ENCODE measurements at places on chromosomes 5 and 9.

DNA sequence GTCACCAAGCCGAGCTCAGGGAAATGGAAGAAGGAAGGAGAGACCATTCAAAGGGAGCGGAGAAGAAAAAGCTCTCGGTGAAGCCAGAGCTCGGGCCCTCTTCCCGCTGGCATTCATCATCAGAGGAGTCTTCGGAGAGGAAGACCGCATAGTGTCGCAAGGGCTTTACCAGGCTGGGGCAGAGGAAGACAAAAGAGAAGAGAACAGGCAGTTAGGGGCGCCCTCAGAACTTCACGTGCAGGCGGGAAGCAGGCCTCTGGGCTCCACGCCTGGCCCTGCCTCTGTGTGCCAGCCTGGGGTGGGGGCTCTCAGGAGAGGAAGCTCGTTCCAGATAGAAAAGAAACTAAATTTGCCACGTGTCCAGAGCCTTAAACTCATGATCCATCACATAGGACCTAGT, 31.7 kb downstream of the CRB2 start:
- no peak for DNase-seq

GRCh38 chr5:66222455-66222854, 78.4 kb downstream of the SREK1 start:
- DNase-seq = no peak

DNA sequence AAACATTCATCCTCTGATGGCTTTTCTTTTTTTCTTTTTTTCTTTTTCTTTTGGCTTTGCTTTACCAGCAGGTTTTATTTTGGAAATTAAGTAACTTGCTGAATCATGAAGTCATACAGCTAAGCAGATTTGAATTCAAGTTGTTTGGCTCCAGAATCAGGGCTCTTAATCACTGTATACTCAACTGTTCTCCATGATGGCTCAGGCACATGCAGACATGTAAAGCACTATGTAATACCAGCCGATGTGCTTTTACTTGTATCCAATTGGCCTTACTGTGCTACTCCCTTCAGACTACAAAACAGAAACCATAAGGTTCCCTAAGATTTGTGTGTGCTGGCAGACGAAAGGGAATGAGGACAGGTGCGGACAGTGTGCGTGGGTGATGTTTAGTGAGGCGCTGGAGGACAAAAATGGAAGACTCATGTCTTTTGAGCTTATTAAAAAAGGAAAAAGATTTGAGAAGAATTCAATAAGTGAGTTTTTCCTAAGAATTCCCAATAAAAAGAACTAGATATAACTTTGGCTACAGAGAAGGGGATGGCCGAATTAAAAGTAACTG, 44.7 kb upstream of the OTP start:
- no peak for DNase-seq

DNA sequence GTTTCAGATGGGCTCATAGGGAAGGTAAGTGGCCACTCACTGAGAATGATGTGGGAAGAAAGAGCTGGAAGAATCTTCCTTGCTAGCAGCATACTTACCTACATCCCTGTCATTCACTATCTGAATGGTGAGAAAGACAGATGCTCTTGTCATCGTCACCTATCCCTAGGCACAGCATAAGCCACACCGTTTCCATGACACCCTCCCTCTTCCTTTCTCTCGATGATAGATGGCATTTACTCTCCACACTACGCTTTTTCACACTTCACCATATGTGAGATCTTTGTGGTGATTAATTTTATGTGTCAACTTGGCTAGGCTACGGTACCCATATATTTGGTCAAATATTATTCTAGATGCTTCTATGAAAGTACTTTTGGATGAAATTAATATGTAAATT, 44.4 kb upstream of the FER start:
- no peak for DNase-seq

GRCh38 chr5:96896276-96896675, 20.0 kb downstream of the ERAP2 start:
- peak; percentile 57 for DNase-seq

DNA sequence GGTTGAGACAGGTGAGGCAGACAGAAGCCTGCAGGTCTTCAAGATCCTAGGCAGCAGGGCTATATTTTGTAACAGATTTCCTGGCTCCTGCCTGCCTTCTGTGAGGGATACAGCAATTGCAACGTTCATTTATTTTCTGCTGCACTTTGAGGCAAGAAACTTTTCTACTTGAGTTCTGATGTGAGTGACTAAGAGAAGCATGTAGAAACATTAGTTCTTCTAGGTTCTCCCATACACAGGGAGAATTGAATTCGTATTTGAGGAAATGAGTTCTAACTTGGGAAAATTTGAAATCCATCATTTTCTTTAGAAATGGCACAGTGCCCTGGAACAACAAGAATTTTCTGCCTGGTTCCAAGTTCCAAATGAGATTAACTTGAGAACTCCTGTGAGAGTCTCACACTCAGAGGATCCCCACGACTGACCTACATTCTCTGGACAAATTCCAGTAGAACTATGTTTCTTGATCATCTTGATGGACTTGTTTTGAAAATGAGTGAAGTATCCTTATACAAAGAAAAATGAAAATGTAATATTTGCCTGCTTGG, 15.0 kb downstream of the MAMDC2 start:
- DNase-seq = no peak

DNA sequence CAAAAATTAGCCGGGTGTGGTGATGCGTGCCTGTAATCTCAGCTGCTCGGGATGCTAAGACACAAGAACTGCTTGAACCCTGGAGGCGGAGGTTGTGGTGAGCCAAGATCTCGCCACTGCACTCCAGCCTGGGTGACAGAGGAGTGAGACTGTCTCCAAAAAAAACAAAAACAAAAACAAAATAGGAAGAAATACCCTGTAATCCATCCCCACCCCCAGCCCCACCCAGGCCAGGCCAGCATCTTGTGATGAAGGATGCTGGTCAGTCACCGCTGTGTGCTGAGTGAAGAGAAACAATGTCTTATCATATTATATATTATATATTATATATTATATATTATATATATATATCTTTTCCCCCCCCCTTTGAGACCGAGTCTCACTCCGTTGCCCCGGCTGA, 15.4 kb upstream of the CCIN start:
- no peak for DNase-seq

GRCh38 chr5:1323803-1324173, 21.1 kb downstream of the CLPTM1L start:
- no peak for DNase-seq

GRCh38 chr9:123893831-123894460, 36.0 kb downstream of the DENND1A start:
- DNase-seq = no peak

GRCh38 chr9:126872516-126872915, 12.1 kb downstream of the ZBTB34 start:
- no peak for DNase-seq

DNA sequence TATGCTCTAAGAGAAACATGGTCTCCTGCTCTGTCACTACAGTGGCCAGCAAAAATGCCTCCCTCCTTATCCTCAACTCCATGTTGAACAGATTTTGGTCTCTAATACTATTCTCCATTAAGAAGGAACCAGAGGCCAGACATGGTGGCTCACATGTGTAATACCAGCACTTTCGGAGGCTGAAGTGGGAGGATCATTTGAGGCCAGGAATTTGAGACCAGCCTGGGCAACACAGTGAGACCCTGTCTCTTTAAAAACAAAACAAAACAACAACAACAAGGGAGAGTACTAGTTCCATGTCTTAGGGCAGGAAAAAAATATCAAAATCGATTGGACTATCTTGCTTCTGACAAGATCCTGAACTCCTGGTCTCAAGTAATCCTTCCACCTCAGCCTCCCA, 14.6 kb downstream of the INIP start:
- DNase-seq = no peak

GRCh38 chr9:1837453-1838084, 177.6 kb upstream of the SMARCA2 start:
- no peak for DNase-seq
